Stimulated activated CD4-positive, alpha-beta T cell treated with anti-CD3 and anti-CD28 coated beads, Interleukin-4, amount 100 ng/mL, for 24 hours (primary cell): ENCODE measurements at places on chromosomes 6 and 20.

DNA sequence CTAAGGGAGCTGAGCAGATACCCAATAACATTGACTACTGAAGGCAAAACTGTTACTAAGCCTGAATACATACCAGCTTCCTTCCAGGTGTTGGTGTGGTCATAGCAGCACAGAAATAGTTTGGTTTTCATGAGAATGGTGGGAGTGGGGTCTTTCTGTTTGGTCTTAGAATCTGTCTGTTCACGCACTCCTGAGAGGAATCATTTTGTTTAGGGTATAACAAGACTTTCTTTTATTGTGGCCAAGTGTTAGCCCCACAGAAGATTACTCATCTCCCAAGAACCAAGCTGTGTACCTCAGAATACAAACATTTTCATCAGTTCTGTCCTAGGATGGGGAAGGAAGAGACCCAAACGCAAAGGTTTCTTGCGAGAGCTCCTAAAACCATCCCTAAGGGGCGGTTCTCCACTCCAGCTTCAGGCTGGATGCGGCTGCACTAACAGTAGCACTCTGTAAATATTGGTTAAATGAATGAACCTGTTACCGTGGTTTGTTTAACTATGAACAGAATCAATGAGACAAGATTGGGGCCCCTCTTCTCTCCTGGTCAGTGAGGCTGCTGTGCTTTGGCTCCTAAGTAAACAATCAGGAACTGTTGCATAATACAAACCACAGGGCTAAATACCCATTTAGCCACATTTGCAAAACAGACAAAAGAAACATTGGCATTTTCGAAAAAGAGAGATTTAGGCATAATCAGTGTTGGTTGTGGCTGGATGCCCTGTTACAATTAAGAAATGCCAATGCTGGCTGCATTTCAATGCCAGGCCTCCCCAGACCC lies 44.9 kb downstream of the SNAP25 start:
- no peak for DNase-seq

DNA sequence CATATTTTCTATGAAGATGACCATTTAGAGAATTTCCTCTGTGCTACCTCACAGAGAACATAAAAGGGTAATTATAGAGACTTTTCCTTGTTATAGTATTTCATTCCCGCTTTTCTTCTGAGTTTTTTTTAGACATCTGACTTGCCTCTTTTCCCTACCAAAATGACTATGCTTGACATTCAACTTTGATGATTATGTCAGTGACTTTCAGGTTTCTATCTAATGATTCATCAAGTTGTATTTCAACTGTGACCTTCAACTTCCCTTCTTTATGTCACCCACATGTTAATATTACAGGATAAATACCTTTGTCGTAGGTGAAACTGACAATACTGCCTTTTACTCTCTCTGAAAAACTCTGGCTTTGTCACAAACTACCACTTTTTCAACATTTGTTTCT lies 95.3 kb downstream of the MLIP start:
- no peak for DNase-seq

GRCh38 chr6:163438940-163439335 lies 24.4 kb downstream of the QKI start:
- peak; percentile 19 for DNase-seq

GRCh38 chr6:31070711-31071197 lies 41.6 kb downstream of the C6orf15 start:
- DNase-seq, result no peak

- no peak for DNase-seq
Observed at GRCh38 chr6:15147827-15148226, 98.0 kb upstream of the JARID2 start.
